T-helper 1 cell (primary cell): ENCODE measurements at places on chromosomes 2 and 18.

DNA sequence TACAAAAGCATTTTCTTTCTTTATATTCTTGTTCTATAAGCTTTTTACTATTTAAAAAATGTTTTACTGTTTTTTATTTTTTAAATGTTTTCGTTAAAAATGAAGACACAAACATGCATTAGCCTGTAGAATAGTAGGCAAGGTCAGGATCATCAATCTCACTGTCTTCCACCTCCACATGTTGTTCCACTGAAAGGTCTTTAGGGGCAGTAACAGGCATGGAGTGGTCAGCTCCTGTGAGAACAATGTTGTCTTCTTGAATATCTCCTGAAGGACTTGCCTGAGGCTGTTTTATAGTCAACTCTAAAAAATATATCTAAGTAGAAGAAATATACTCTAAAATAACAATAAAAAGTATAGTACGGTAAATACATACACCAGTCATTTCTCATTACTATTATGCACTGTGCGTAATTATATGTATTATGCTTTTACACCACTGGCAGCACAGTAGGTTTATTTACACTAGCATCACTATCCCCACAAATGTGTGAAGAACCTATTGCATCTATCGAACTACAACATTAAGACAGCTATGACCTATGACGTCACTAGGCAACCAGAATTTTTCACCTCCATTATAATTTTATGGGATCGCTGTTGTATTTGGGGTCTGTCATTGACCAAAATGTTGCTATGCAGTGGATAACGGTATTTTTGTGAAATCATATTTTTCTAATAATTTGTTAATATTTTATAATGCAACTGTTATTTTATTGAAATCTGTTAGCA, 764.3 kb downstream of the METTL4 start:
- DNase-seq, result no peak

GRCh38 chr18:27556741-27557140, 371.6 kb upstream of the CHST9 start:
- no peak for DNase-seq

DNA sequence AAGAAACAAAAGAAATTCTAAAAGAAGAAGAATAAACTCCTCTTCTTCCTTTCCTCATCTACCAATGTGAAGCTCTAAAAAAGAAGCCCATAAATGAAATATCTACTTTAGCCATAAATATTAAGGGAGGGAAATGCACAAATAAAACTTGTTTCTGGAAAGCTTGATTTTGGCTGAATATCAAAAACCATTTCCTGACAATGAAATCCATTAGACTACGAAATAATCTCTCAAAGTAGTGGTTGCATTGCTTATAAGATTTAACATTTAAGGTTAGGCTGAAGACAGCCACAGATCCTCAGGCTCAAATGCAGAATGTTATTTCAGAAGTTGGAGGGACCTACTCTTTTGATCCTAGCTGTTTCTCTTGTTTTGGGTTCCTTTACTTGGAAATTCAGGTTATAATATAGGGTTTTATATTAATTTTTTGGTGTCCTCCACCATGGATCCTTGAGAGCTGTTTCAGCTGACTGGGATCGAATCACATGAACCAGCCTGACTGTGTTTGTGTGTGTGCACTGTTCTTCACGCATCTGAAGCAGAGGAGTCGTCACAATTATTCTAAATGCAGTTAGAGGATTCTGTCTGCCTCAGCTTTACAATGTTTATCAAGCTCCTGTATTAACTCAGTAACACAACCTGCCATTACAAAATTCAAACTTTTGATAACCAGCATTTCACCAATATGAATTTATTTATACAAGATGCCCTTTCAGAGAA, 474.8 kb downstream of the ARHGAP15 start:
- no peak for DNase-seq

DNA sequence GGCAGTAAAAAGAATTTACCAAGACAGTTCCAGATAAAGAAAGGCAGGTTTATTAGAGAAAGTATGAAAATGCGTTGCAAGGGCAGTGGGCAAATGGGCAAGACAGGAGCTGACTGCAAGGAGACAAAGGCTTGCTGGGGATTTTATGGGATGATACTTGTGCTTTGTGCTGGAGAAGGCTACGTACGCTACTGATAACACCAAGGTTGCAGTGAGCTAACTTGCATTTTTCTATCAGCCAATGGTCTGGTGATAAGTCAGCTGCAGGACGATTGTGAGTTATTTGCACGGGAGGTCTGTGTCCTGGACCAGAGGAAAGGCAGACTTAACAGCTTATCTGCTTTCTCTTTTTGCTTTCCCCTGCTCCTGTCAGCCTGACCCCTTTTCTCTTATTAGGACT, 116.5 kb downstream of the PMS1 start:
- no peak for DNase-seq

DNA sequence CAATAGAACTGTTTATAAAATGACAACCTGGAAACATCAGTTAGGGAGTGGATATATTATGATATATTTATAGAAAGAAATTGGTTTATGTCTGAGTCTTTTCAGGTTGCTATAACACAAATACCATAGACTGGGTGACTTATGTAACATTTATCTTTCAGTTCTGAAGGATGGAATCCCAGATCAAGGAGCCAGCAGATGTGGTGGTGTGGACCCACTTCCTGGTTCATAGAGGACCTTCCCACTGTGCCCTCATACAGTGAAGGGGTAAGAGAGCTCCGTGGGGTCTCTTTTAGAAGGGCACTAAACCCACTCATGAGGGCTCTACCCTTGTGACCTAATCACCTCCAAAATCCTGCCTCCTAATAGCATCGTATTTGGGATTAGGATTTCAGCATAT, 86.7 kb downstream of the BCL2 start:
- no peak for DNase-seq

GRCh38 chr2:220460257-220460985, 833.0 kb downstream of the SLC4A3 start:
- no peak for DNase-seq

- no peak for DNase-seq
Measured at GRCh38 chr2:79824086-79824786, 311.4 kb downstream of the CTNNA2 start.
